ENCODE measurements at places on chromosomes 1 and 21.

DNA sequence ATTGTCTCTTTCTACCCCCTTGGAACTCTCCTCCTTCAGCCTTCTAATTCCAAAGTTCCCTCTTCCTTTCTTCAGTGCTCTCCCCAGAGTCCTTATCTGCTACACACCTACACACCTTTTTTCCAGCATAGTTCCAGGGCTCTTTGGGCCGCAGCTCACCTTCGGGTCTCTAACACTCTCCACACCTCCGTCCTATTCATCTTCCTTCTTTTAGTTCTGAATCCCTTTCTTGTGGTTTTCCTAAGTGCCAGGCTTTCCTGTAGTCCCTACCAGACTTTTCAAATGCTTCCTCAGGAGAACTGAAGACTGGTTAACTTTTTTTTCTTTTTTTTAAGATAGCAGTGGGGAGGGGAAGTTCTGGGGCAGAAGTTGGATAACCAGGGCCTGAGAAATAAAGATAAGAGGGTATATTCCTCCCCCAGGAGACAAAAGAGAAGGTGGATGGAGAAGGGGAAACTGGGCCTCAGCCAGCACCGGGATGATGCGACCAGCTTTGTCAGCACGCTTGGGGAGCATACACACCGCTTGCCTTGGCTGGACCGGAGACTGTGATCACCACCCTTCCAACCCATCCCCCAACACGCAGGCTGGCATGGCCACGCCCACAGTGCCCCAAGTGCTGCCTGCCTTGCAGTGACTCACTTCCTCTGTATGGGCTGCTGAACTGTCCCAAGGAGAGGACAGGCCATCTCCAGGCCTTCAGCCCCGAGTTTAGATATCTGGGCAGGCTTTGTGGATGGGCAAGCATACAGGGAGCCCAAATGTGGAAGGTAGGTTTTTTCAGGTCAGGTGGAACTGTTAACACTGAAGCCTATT, 2.5 kb upstream of the CERS2 start:
- DNase-seq: peak; percentile 93

- no peak for DNase-seq
These were observed at the start of gene PDE4B for GRCh38 chr1:65792669-65793358. Gene PDE4B (plus strand): TSS chr1:65792895.

GRCh38 chr1:77990629-77991204, 11.8 kb upstream of the FUBP1 start:
- DNase-seq: no peak

GRCh38 chr1:186828611-186829454, at the start of gene PLA2G4A:
Gene PLA2G4A (plus strand): TSS chr1:186828949. CDS start chr1:186854355, 25,406 bp downstream.
- DNase-seq: peak; percentile 67
